Uterus (tissue), 4 donors: ENCODE measurements at places on chromosomes 5 and 9. TPM values are rescaled to one million over a fixed set of nuclear protein-coding genes. Genes with fewer than 3 reads are reported as not detected.

DNA sequence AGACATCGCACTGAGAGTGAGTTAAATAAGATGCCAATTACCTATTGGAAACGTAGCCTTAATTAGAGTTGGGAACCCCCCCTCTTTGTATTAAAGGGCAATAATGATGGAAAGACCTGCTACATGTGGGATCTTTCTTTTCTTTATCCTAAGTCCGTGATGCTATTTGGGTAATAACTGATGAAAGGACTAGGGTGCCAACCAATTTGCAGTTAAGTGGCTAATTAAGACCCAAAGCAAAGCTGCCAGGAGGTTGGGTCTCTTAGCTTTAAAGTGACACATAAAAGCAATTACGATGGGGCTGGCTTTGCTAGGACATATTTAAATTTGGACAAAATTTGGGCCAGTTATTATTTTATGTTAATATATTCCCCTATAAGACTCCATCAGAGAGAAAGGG, 728.8 kb downstream of the NR2F1-AS1 start:
- H3K4me1 ChIP-seq = no peaks in the 10 kb centered on the region
- no peak overlapping the region for H3K4me3 ChIP-seq
- no peak overlapping the region for H3K27ac ChIP-seq
- no peaks in the 10 kb centered on the region for H3K27me3 ChIP-seq
- DNase-seq = no peak
- no peaks in the 10 kb centered on the region for H3K36me3 ChIP-seq

- no peak overlapping the region for H3K4me3 ChIP-seq
- H3K36me3 ChIP-seq = no peaks in the 10 kb centered on the region
- H3K27me3 ChIP-seq = no peaks in the 10 kb centered on the region
- no peak overlapping the region for H3K27ac ChIP-seq
- no peak for DNase-seq
Observed at GRCh38 chr9:123338710-123339665, 17.0 kb upstream of the CRB2 start.

GRCh38 chr9:93467062-93467416, 13.7 kb upstream of the FAM120AOS start:
- H3K27ac ChIP-seq = no peak overlapping the region
- H3K27me3 ChIP-seq = no peaks in the 10 kb centered on the region
- H3K4me1 ChIP-seq = peaks cover 13% of the 10 kb centered on the region
- no peaks in the 10 kb centered on the region for H3K36me3 ChIP-seq
- no peak overlapping the region for H3K4me3 ChIP-seq

DNA sequence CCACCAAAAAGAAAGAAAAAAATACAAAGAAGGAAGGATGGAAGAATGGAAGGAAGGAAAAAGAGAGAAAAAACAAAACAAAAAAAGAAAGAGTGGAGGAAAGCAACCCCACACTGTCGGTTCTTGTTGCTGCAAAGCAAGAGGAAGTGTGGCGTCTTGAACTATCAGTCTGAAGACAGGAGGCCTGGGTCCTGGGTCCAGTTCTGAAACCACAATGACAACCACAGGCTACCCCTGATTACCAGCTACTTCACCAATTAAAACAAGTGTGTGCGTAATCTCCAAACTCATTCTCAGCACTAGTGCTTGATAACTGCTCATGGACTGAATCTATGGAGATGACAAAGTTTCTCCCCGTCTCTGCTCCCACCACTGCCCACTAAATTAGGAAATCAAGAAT, 93.7 kb downstream of the RASEF start:
- H3K4me3 ChIP-seq = no peak overlapping the region
- H3K36me3 ChIP-seq = no peaks in the 10 kb centered on the region
- DNase-seq = no peak
- H3K27ac ChIP-seq = no peak overlapping the region
- H3K27me3 ChIP-seq = no peaks in the 10 kb centered on the region
- no peaks in the 10 kb centered on the region for H3K4me1 ChIP-seq

DNA sequence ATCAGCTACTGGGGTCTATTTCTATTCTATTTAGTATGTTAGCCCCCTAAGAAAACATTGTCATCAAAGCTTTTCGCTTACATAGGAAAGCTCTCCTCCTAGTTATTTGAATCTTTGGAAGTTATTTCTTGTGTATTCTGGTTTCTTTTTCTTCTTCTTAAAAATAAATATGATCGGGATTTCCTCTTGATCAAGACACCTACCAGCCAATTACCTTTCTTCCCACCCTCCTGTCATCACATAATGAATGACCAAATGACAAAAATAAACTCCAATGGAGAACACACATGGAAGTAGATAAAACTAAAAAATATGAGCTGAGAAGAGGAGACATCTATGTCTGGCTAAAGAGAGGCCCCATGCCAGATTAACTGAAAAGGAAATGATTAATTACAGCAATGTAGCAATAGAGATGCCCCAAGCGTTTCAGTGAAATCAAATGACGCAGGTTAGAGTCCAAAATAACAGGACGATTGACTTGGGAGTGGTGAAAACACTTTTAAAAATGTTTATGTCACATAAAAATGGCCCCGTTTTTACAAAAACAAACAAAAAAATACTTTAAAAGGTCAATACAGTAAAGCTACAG, 59.5 kb upstream of the PCSK1 start:
- no peaks in the 10 kb centered on the region for H3K36me3 ChIP-seq
- H3K4me1 ChIP-seq = no peaks in the 10 kb centered on the region
- H3K27ac ChIP-seq = no peak overlapping the region
- H3K27me3 ChIP-seq = no peaks in the 10 kb centered on the region
- no peak overlapping the region for H3K4me3 ChIP-seq

FCN1 gene
- 3.6 TPM for total RNA-seq

ORM2 gene
- not detected for total RNA-seq

RASEF gene
- total RNA-seq = 0.59 TPM

PRLR gene
- total RNA-seq = 58.4 TPM

SPATA31E1 gene
- not detected for total RNA-seq

GALNT10 gene
- 20.2 TPM for total RNA-seq

BHMT2 gene
- total RNA-seq = 5.3 TPM

DAB2IP gene
- total RNA-seq = 139 TPM
